ENCODE measurements at places on chromosomes 3 and 15. TPM values are rescaled to one million over a fixed set of nuclear protein-coding genes. Genes with fewer than 3 reads are reported as not detected.

The SLITRK3 gene
- total RNA-seq, result 0.37 TPM

The TMEM108 gene
- total RNA-seq, result 3.7 TPM

The CHRFAM7A gene
- 3.4 TPM for total RNA-seq

The GCSAM gene
- not detected for total RNA-seq

The CACNA2D2 gene
- 0.13 TPM for total RNA-seq

The ADAMTS17 gene
- total RNA-seq, result 0.39 TPM

The GOLGA6D gene
- not detected for total RNA-seq

The HRG gene
- not detected for total RNA-seq

The ADAMTS9 gene
- total RNA-seq, result 1.5 TPM

The PLAAT1 gene
- not detected for total RNA-seq

GRCh38 chr3:11950576-11950975, 53.6 kb upstream of the SYN2 start:
- H3K27ac ChIP-seq, result no peak overlapping the region
- H3K36me3 ChIP-seq, result no peaks in the 10 kb centered on the region
- no peak for DNase-seq
- no peaks in the 10 kb centered on the region for H3K4me1 ChIP-seq
- H3K27me3 ChIP-seq, result peaks cover 4% of the 10 kb centered on the region

- H3K4me1 ChIP-seq, result peaks cover 18% of the 10 kb centered on the region
- no peak overlapping the region for H3K4me3 ChIP-seq
- no peak overlapping the region for H3K27ac ChIP-seq
Observed at GRCh38 chr15:71443538-71443937, 328.3 kb downstream of the THSD4 start.

- DNase-seq, result no peak
- H3K4me1 ChIP-seq, result no peaks in the 10 kb centered on the region
- no peak overlapping the region for H3K4me3 ChIP-seq
- no peaks in the 10 kb centered on the region for H3K36me3 ChIP-seq
- peaks cover 4% of the 10 kb centered on the region for H3K27me3 ChIP-seq
- no peak overlapping the region for H3K27ac ChIP-seq
Observed at GRCh38 chr3:116808725-116809124, 99.1 kb downstream of the TUSC7 start.

DNA sequence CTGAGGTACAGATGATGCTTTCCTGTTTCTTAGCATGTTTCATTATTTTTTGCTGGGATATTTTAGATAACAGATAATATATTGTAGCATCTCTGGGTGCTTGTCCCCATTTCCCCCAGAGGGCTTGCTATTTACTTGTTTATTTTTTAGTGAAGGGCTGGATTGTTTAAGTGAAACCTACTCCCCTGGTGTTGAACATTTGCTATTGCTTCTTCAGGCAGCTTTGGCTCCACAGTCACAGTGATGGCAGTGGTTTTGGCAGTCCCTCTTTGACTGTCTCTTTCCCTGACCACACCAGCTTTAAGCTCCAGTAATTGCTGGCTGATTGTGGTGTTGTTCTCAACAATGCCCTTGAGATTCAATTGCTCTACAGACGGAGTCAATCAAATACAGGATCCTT, 128.9 kb downstream of the KLF13 start:
- H3K4me3 ChIP-seq, result no peak overlapping the region
- H3K4me1 ChIP-seq, result peaks cover 15% of the 10 kb centered on the region
- peaks cover 2% of the 10 kb centered on the region for H3K36me3 ChIP-seq
- H3K27ac ChIP-seq, result no peak overlapping the region
- no peak for DNase-seq

DNA sequence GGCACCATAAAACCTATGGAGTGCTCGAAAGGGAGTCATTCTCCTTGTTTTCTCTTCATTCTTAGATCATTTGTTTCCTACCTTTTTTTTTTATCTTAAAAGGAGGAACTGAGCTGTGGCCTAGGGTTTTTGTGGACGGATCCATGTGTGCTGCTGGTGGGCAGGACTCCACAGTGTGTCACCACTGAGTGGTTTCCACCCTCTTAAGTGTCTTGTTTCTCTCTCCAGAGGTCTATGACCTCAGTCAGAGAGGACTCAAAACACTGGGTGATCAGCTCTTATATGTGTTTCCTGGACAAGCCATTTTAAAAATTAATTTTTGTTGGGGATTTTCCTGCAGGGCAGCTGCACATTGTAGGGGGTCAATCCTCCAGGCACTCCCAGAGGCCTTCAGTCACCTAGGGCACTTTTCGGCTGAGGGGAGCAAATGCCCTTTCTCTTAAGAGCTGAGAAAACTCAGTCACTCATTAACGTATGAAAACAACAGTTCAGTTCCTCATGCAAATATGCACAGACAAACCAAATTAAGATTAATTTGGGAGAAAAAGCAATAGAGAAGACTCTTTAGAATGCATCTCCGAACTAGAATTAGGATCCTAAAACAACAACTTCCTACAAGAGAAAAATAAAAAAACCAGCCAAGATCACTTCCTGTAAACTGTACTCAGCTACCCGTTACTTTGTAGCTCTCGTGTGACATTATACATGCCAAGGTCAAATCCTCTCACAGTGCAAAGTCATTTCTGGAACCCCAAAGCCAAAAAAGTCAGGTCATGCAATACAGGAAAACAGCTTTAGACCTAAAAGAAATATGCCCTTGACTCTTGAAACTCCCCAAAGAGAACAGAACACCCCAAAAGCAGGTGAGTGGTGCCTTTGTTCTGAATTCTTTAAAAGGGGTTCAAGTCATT, 27.6 kb upstream of the FAM3D start:
- H3K4me1 ChIP-seq, result no peaks in the 10 kb centered on the region
- H3K36me3 ChIP-seq, result no peaks in the 10 kb centered on the region
- DNase-seq, result no peak
- no peak overlapping the region for H3K27ac ChIP-seq
- H3K4me3 ChIP-seq, result no peak overlapping the region

GRCh38 chr15:37002041-37002672, 98.2 kb downstream of the MEIS2 start:
- no peak overlapping the region for H3K4me3 ChIP-seq
- peaks cover 43% of the 10 kb centered on the region for H3K36me3 ChIP-seq
- no peaks in the 10 kb centered on the region for H3K27me3 ChIP-seq
- DNase-seq, result no peak
- H3K4me1 ChIP-seq, result peaks cover 7% of the 10 kb centered on the region
- H3K27ac ChIP-seq, result no peak overlapping the region

GRCh38 chr3:122102191-122102935, 47.2 kb downstream of the CD86 start:
- H3K4me1 ChIP-seq, result no peaks in the 10 kb centered on the region
- peaks cover 2% of the 10 kb centered on the region for H3K27me3 ChIP-seq
- DNase-seq, result peak; percentile 23

GRCh38 chr15:48671103-48672022, 25.9 kb upstream of the FBN1 start:
- DNase-seq, result no peak
- no peaks in the 10 kb centered on the region for H3K27me3 ChIP-seq
- peaks cover 73% of the 10 kb centered on the region for H3K4me1 ChIP-seq
- no peaks in the 10 kb centered on the region for H3K36me3 ChIP-seq

DNA sequence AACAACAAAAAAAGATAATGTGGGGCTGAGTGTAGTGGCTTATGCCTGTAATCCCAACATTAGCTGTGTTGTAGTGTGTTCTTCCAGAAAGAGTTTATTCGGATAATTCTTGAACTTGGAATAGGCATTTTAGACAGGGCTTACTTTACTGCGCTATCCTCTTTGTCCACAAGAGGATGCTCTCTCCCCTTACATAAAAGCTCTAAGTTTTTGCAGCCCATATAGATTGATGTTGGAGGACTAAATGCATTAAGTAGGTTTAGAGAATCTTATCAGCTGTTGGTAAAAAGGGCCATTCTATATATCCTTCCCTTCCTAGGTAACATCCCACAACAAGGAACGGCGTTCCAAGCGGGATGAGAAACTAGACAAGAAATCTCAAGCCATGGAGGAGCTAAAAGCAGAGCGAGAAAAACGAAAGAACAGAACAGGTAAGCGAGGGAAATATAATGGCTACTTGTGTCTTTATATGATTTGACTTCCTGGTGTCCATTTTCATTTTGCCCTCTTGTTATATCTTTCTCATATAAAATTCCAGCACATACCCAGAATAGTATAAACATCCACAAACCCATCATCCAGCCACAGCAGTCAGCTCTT, 27.8 kb upstream of the ITPKA start:
- no peak overlapping the region for H3K4me3 ChIP-seq
- no peaks in the 10 kb centered on the region for H3K27me3 ChIP-seq
- DNase-seq, result no peak

DNA sequence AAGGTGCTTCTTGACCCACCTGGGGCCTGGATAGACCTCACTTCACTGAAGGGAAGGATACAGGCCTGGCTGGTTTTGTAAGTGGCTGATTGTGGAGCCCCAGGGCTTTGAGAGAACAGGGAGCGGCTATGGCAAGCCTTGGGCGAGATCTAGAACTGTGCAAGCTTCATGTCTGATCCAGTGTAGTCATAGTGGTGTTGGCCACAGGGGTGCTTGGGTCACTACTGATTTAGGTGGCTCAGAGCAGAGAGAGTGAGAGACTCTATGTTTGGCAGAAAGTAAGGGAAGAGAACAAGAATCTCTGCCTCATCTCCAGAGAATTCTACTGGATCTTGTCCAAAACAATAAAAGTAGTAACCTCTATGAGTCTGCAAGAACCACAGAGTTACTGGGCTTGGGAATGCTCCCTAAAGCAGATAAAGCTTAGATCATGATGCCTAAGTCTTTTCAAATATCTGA, 394.2 kb upstream of the EPHA3 start:
- H3K4me3 ChIP-seq, result no peak overlapping the region
- H3K4me1 ChIP-seq, result no peaks in the 10 kb centered on the region
- peak; percentile 62 for DNase-seq
- peaks cover 16% of the 10 kb centered on the region for H3K27me3 ChIP-seq

- no peak overlapping the region for H3K4me3 ChIP-seq
- H3K27me3 ChIP-seq, result peaks cover 19% of the 10 kb centered on the region
- no peak overlapping the region for H3K27ac ChIP-seq
- H3K4me1 ChIP-seq, result no peaks in the 10 kb centered on the region
- DNase-seq, result no peak
Observed at GRCh38 chr3:36013425-36013824, 366.9 kb upstream of the STAC start.

GRCh38 chr3:49671291-49672288, 2.6 kb upstream of the APEH start:
- no peak for DNase-seq
- peak overlapping the region; percentile 54 for H3K27ac ChIP-seq
- peaks cover 40% of the 10 kb centered on the region for H3K4me1 ChIP-seq

GRCh38 chr3:4520033-4520816, 27.1 kb downstream of the ITPR1 start:
- H3K4me3 ChIP-seq, result no peak overlapping the region
- DNase-seq, result no peak
- H3K27me3 ChIP-seq, result no peaks in the 10 kb centered on the region
- H3K27ac ChIP-seq, result no peak overlapping the region

GRCh38 chr15:63501256-63502089, 2.9 kb upstream of the USP3 start:
- peaks cover 5% of the 10 kb centered on the region for H3K27me3 ChIP-seq
- H3K27ac ChIP-seq, result peak overlapping the region; percentile 84
- peak overlapping the region; percentile 55 for H3K4me3 ChIP-seq
- no peaks in the 10 kb centered on the region for H3K36me3 ChIP-seq
- DNase-seq, result peak; percentile 87

GRCh38 chr3:128488991-128489673, 3.9 kb downstream of the GATA2 start:
- H3K36me3 ChIP-seq, result no peaks in the 10 kb centered on the region
- H3K4me3 ChIP-seq, result peak overlapping the region; percentile 74
- H3K27ac ChIP-seq, result no peak overlapping the region
- peaks cover 46% of the 10 kb centered on the region for H3K27me3 ChIP-seq
- H3K4me1 ChIP-seq, result peaks cover 30% of the 10 kb centered on the region
- no peak for DNase-seq

- peaks cover 22% of the 10 kb centered on the region for H3K36me3 ChIP-seq
- H3K4me1 ChIP-seq, result peaks cover 25% of the 10 kb centered on the region
- no peak for DNase-seq
- H3K27ac ChIP-seq, result peak overlapping the region; percentile 71
- H3K4me3 ChIP-seq, result no peak overlapping the region
Observed at GRCh38 chr15:89785774-89786140, 9.6 kb downstream of the MESP2 start.

DNA sequence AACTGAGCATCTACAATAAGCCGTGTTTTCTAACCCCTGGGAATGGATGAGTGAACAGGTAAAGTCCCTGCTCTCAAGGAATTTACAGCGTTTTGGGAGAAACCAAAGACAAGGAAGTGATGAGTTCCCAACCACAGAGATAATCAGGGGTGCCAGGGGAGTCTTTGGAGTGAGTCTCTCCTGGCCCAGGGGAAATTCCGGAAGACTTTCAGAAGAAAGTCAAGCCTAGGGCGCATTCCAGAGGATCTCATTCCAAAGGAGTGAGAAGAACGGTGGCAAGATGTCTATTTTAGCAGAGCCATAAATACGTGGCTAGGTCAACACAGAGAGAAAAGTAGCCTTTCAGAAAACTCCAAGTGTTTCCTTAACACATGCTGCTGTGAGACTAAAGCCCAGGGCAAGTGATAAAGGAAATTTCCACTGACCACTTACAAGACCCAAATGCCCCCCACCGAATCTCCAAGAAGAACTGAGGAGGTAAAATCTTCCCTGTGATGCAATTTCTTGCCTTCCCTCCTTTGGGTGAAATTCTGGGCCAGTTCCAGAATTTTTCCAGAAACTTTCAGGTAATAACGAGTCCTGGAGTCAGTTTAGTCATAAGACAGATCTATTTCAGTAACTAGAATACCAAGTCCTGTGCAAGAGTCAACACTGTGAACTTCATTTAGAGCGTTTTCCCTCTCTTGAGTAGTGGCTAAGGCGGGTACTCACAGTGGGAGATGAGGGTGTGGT, 437.4 kb downstream of the NR2F2 start:
- no peak overlapping the region for H3K4me3 ChIP-seq
- H3K27me3 ChIP-seq, result no peaks in the 10 kb centered on the region
- no peak for DNase-seq
- no peaks in the 10 kb centered on the region for H3K36me3 ChIP-seq
- no peaks in the 10 kb centered on the region for H3K4me1 ChIP-seq
- no peak overlapping the region for H3K27ac ChIP-seq

- no peak for DNase-seq
- H3K27ac ChIP-seq, result no peak overlapping the region
- H3K4me1 ChIP-seq, result peaks cover 15% of the 10 kb centered on the region
- H3K4me3 ChIP-seq, result no peak overlapping the region
- H3K27me3 ChIP-seq, result no peaks in the 10 kb centered on the region
Observed at GRCh38 chr3:29775340-29775739, 494.5 kb downstream of the RBMS3 start.

DNA sequence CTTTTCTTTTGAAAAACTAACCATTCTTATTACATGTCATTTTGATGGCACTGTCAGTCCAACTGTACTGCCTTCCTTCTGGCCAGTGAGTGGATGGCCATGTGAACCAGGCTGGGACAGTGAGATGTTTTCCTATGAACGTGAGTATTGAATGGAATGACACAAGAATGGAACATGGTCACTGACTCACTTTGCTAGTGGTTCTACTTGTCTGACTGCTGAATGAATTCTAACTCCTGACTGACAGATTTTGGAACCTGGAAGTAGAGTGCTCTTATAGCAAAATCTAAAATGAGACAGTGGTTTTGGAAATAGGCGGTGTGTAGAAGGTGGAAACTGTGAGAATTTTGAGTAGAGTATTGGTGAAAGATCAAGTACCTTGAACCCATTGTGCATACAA, 606.9 kb upstream of the KCNMB2 start:
- no peak for DNase-seq
- peaks cover 20% of the 10 kb centered on the region for H3K4me1 ChIP-seq
- H3K27ac ChIP-seq, result no peak overlapping the region
- H3K27me3 ChIP-seq, result no peaks in the 10 kb centered on the region
- no peaks in the 10 kb centered on the region for H3K36me3 ChIP-seq
- no peak overlapping the region for H3K4me3 ChIP-seq

GRCh38 chr15:90348456-90348855, 3.6 kb upstream of the ZNF774 start:
- no peaks in the 10 kb centered on the region for H3K27me3 ChIP-seq
- H3K4me1 ChIP-seq, result peaks cover 16% of the 10 kb centered on the region
- no peaks in the 10 kb centered on the region for H3K36me3 ChIP-seq
- H3K4me3 ChIP-seq, result no peak overlapping the region
